ENCODE measurements at places on chromosomes 12 and 14.

DNA sequence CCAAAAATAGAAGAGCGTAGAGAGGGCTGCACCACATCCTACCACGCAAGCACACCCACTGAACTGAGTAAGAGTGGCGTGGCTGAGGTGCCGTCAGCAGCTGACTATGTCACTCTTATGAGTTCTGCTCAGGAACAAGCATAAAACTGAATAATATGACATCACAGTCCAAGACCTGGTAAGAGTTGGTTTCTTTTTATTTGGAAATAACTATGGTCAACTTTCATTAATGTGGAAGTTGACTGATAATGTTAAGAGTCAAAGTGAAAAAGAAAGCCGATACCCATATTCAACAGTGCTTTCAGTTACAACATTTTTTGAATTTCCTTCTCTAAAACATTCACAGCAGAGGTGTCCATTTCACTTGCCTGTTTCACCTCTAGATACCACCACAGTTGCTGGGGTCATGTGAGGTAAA, 44.6 kb downstream of the GNS start:
- no peak for DNase-seq

DNA sequence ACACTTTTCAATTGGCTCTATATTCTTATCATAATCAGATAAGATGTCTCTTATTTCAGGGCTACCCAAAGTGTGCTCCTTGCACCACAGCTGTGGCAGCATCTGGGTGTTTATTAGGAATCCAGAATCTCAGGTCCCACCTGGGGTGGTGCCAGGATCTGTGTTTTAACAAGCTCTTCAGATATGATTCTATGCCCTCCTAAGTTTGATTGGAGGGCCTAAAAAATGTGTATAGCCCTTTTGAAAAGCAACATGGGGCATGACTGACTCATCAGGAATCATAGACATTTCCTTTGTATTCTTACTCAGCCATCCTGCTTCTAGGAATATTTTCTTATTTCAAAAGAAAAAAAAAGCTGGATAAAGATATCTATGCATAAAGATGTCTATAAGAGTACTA, 103.1 kb downstream of the HELB start:
- no peak for DNase-seq

GRCh38 chr12:106248312-106248845, 559 bp upstream of the CKAP4 start:
- no peak for DNase-seq

DNA sequence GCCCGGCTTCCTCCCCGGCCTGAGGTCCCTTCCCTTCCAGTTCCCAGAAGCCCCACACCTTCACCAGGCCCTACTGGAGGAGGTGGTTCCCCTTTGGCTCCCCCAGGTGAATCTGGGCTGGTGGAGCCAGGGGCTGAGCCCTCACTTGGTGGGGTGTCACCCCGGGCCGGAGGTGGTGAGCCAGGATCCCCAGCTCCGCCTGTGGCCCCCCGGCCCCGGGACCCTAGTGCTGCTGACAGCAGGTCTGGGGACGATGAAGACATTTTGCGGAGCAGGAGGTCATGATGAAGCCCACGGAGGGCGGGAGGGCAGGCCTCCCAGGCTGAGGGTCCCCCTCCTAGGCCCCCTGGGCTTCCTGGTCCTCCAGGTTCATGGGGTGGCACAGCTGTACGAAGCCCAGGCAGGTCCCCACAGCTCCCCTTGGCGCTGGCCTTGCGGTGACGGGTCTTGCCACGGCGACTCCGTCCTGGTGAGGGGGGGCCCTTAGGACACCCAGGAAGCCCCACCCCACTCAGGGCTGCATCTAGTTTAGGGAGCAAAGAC, 16.6 kb downstream of the MAP3K12 start:
- no peak for DNase-seq

DNA sequence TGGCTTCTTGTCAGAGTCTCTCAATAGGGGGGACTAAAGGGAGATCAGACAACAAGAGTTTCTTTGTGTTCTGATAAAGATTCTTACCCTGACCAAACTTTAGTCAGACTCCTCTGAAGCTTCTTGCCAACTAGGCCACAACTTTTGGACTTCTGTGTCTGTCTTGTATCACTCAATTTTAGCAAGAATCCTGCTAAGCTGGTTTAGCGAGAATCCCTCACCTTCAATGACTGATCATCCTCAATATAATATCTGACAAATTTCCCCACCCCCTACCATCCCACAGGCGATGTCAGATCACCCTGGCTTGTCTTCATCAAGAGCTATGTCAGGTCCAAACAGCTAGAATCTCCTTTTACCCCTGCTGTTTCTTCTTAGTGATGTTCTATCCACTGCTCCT, 215.2 kb downstream of the RASSF9 start:
- DNase-seq = no peak

- no peak for DNase-seq
Measured at GRCh38 chr12:96409731-96410130, 9.5 kb upstream of the CDK17 start.

GRCh38 chr12:13591059-13591458, 390.3 kb downstream of the GRIN2B start:
- no peak for DNase-seq

- DNase-seq = no peak
Measured at GRCh38 chr12:80293759-80294158, 150.3 kb upstream of the PTPRQ start.

- DNase-seq = no peak
Measured at GRCh38 chr12:90172524-90172923, 463.9 kb upstream of the ATP2B1 start.

All from activated CD8-positive, alpha-beta memory T cell treated with anti-CD3 and anti-CD28 coated beads for 48 hours (primary cell).